ENCODE measurements at places on chromosomes 4 and X.

- DNase-seq, result no peak
Measured at GRCh38 chrX:150182161-150182560, 181.0 kb upstream of the MAMLD1 start.

GRCh38 chrX:10107483-10107882 lies 49.3 kb upstream of the CLCN4 start:
- no peak for DNase-seq

DNA sequence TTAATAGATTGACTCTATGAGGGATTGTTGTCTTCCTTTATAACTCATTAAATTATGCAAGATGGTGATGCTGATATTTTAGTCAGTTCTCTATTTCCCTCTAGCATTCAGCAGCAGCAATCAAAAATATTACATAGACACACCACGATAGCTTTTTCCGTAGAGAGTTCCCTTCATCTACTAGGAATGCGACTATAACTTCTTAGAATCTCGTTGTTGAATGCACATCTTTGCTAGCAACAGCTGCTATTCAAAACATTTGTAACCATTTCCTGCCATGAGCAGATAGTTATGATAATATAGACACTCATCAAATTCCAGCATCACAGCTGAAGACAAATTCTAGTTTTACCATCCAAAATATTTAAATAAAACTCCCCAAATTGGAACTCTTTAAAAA lies 147.4 kb upstream of the FGF13 start:
- no peak for DNase-seq

GRCh38 chrX:30005813-30006212 lies 209.6 kb upstream of the MAGEB2 start:
- no peak for DNase-seq

GRCh38 chr4:73252001-73252400 lies 6.6 kb downstream of the ANKRD17 start:
- DNase-seq, result no peak

- no peak for DNase-seq
Measured at GRCh38 chrX:46236411-46236810, 308.8 kb downstream of the ZNF674 start.

DNA sequence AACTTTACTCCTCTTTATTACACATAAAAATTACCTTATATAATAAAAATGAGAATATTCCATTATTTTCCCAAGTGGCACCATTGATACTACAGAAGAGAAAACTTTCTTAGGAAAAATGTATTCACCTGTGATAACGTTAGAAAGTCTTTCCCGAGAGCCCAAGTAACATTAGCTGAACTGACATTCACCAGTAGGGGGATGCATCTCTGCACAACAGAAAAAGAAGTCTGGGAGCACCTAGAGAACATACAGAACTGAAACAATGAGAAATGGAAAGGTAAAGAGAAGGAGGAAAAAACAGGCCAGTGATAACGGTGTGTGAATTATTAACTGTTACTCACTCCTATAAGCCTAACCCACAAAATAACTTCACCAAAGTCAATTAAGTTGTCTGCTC lies 423.3 kb downstream of the CENPC start:
- peak; percentile 31 for DNase-seq

GRCh38 chr4:109738104-109738872 lies 8.4 kb upstream of the PLA2G12A start:
- no peak for DNase-seq

- no peak for DNase-seq
Measured at GRCh38 chrX:39679497-39680157, 418.1 kb downstream of the BCOR start.

GRCh38 chr4:36285784-36286480 lies 4.5 kb downstream of the DTHD1 start:
- no peak for DNase-seq

DNA sequence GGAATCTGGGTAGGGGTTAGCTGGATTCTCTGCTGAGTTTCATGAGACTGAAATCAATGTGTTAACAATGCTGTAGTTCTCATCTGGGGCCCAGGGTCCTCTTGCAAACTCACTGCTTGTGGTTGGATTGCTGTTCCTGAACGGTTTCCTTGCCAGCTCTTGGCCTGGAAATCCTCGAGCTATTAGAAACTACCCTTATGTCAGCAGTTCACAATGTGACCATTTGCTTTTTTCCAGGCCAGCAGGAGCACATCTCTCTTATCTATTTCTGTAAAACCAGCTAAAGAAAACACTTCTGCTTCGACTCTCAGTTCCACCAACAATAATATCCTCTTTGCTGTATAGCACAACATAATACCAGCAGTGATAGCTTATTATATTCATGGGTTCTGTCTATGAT lies 140.1 kb upstream of the TRAM1L1 start:
- DNase-seq, result no peak

GRCh38 chr4:168516841-168517240 lies 20.0 kb downstream of the PALLD start:
- no peak for DNase-seq

All from endothelial cell (in vitro differentiated cells).